ENCODE measurements at places on chromosomes 3 and 15.

- no peak for DNase-seq
These were observed 464.1 kb downstream of the NTRK3 start for GRCh38 chr15:87792250-87793040.

DNA sequence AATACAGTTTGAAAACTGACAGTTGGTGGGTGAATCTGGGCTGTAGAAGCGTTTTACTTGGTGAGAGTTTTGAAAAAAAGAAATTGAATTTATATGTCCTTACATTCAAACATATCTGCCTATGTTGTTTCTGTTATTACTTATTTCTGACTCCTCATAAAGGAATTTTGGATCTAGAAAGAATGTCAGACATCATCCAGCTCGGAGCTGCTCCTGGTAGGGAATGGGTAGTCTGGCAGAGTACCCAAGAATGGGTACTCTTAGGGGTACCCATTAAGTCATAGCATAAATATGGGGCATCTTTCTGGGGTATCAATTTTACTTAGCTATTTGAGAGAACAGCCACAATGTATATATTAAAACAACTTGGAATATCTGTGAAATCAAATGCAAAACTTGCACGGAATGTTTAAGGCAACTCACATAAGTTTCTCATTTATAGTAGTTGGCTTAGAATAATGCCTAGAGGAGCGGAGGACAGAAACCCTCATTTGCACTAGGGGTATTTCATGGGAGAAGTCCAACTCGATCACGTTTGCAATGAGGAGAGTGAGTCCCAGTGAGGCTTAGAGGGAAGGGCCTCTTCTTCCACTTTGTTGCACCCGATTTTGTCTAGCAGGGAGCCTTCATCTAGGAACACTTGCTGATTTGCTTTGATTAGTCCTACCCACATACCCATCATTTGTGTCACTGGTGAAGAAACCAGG is 2.4 kb upstream of the LARP6 start:
- DNase-seq, result no peak

DNA sequence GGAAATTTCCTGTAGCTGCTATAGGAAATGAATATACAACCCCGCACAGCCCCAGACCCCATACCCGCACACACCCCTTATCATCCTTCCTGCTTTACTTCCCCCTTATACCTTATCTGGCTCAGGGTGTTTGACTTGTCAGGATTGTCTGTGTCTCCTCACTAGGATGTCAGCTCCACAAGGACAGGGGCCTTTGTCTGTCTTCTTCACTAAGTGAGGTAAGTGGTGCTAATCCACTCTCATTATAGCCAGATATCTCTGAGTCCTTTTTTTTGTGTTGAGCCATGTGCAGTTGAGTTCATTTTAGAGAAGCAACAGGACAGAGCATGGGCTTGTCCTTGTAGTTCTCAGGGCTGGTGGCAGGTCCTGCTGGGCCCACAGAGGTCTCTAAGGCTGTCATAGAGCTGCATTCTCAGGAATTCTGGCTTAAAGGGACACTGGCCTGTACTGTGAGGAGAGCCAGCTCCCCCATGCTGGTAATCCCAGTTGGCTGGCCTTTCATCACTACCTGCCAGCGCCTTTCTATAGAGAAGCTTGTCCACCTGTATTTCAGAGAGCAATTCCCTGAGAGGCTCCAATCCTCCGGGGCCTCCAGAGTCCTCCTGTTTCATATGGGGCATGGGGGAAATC is 9.0 kb downstream of the KY start:
- DNase-seq, result no peak

DNA sequence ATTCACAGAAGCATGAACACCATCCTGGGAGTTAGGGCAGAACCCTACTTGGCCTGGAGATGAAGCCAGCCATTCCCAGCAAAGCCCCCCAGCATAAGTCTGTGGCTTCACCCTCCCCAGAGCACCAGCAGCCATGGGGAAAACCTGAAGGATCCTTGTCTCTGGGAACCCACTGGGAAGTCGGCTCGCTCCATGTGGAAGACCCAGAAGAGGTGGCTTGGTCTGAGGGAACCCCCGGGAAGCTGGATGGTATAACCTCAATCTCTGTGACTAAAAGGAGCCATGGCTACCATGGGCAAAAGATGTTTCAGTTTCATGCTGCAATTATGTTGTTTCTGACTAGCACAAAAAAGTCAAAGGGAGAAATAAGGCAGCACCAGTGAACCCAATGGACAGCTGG is 11.8 kb upstream of the RPUSD3 start:
- no peak for DNase-seq

DNA sequence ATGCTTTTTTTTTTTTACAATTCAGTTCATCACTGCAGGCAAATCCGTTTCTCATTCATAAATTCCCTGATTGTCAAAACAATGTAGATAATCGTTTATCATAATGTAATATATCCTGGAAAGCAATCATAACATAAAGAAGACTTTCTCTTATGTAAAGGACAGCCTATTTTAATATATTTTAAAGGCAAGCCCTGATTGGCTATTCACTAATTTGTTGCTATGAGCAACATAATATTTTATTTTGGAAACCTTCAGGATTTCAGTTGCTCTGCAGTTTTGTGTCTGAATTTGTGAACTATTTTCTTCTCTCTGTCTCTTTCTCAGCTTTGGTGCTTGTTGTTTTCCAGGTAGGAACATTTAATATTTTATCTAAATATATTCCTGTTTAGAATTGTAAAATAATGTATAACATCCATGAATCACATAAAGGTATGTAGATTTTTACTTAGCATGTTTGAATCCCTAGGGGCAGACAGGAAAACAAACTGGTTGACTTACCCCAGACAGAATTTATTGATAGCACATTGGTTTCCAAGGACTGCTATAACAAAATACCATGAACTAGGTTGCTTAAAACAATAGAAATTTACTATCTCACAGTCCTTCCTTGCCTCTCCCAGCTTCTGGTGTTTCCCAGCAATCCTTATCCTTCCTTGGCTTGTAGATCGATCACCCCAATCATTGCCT is 253.5 kb downstream of the CDIN1 start:
- DNase-seq, result no peak

- DNase-seq, result no peak
These were observed 164.6 kb upstream of the HES1 start for GRCh38 chr3:193971261-193971751.

GRCh38 chr3:15726043-15726442 is 71.7 kb downstream of the ANKRD28 start:
- DNase-seq, result no peak

DNA sequence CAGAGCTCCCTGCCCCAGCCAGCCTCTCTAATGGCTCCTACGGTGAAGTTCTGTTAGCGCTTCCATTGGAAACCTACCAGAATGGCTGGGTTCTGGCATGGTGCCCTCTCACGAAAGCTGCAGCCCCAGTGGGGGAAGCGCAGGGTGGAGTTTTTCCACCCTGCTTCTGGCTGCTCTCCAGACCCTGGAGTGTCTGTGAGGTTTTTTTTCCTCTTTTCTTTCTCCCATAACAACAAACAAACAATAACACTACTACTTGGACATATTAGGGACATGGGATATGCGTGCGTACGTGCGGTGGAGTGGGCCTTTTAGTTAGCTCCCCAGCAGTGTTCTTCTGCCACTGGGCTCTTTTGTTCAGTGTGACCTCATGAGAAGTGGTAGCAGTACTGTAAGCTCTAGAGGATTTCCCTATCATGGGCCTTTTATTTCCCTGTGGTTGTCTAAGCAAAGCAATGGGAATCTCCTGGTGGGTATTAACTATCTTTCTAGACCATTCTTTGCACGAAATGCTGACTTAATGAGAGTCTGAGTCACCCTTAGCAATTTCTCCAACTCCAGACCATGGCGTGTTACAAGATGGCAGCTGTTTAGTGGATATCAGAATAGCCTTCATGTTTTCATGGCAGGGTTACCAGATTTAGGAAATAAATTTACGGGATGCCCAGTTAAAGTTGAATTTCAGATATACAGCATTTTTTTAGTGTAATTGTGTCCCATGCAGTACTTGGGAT is 161.9 kb downstream of the FNDC3B start:
- peak; percentile 60 for DNase-seq

- no peak for DNase-seq
These were observed 5.1 kb downstream of the NLGN1 start for GRCh38 chr3:173402656-173403055.

DNA sequence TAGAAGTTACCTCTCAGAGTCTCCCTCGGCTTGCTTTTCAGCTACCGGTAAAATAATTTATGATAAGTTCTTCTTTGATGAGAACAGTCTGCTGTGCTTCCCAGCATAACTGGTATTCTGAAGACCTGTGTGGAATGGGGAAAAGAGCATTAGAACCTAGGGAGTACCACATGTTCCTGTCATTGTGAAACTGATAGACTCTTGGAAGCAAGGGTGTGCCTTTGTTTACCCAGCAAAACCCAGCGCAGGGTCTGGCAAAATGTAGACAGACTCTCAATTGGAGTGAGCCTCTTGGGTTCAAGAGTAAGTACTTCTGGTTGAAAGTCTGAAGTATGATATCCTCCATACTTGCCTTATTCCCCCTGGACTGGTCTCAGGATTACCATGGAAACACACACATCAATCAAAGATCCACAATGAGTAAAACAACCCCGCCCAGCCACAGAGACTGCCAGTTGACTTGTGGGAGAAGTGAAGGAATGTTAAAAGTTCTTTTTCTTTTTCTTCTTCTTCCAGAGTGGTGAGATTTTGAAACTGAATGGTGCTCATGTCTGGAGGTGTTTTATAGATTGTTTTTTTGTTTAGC is 652.4 kb upstream of the NAALADL2 start:
- no peak for DNase-seq

- no peak for DNase-seq
These were observed 32.5 kb downstream of the GBE1 start for GRCh38 chr3:81728766-81729544.

- DNase-seq, result no peak
These were observed 7.9 kb upstream of the ATP2B2 start for GRCh38 chr3:10513306-10513705.

- DNase-seq, result peak; percentile 81
These were observed 995 bp upstream of the LRRK1 start for GRCh38 chr15:100918034-100918689.

GRCh38 chr15:59998305-59998949 is 5.7 kb upstream of the FOXB1 start:
- DNase-seq, result no peak

DNA sequence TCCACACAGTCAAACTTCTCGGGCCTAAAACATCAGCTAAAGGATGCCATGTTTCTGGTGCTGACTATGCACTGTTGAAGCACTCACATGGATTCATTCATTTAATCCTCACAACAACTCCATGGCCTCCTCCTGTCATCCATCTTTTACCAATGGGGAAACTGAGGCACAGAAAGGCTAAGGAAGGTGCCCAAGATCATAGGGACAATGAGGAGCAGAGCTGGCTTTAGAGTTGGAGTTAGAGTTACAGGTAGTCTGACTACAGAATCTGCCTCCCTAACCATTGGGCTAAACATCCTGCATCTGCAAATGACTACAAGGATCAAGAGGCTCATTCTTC is 111.6 kb downstream of the IQSEC1 start:
- no peak for DNase-seq

DNA sequence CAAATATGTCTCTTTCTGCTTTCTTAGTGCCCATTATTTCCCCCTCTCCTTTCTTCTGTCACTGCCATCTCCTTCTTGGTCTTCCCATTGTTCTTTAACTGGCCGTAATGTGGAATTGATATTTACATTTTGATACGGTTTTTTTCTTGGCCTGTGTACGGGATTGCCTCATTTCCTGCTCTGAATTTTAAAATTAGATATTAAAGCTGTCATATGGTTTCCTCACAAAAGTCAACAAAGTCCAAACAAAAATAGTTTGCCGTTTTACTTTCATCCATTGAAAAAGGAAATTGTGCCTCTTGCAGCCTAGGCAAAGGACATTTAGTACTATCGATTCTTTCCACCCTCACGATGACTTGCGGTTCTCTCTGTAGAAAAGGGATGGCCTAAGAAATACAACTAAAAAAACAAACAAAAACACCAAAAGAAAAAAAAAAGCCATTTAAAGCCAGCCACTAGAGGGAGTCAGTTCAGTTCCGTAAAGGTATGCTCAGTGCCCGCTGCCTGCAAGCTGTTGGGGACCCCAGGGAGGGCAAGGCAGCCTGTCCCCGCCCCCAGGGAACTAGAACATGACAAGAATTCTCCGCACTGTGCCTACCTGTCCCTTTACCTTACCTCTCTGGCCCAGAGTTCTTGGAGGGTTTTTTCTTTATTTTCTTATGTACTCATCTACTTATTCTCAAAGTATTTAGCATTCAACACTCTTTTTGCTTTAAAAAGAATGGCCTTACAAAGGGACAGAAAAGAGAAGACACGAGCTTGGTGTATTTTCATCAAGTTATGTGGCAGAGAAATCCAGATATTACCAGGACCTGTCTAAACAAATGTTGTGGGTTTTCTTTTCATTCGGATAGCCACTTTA is 30.0 kb upstream of the NR2E3 start:
- peak; percentile 34 for DNase-seq

DNA sequence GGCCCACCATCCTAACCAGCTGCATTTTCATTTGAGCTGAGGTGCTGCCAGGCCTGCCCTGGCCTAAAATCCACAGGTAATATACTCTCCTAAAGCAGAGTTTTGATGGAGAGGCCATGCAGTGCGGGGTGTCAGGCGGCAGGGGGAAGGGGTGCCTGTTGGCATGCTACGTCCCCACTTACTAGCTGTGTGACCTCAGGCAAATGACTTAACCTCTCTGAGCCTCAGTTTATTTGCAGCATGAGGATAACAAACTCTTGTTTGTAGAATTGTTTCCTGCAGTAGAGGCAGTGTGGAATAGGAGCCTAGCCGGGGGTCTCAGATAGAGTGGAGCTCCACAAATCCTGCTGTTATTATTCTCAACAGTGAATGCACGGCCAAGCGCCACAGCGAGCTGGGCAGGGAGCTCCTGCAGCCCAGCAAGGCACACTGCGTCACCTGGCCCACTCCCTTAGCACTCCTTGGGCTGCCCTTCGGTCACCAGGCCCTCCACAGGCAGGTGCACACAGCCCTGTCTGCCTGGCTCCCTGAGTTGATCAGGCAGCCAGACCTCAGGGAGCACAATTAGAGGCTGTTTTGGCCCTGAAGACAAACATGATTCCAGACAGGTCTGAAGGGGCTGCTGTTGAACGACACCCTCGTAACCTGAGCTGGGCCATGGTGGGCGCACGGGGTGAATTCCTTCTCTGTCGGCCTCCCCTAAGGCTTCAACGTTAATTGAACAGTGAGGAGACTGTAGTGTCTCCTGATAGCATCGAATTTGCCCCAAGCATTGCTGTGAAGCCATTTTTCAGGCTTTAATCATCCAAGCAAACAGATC is 248.8 kb upstream of the LYSMD4 start:
- no peak for DNase-seq

Measured in testis (tissue), 5 donors.